ENCODE measurements at places on chromosomes 5 and 9. TPM values are rescaled to one million over a fixed set of nuclear protein-coding genes. Genes with fewer than 3 reads are reported as not detected.

The FOXD4L3 gene
- total RNA-seq, result not detected

The SLIT3 gene
- 13.2 TPM for total RNA-seq

The PCDHGC4 gene
- not detected for total RNA-seq

The CFAP157 gene
- total RNA-seq, result not detected

The TMEM252 gene
- not detected for total RNA-seq

The GADD45G gene
- 0.33 TPM for total RNA-seq

The SPATA9 gene
- total RNA-seq, result 0.09 TPM

The TPPP gene
- total RNA-seq, result 5.2 TPM

The RBM18 gene
- total RNA-seq, result 13.8 TPM

The ACER2 gene
- 2.6 TPM for total RNA-seq

The TMC1 gene
- 0.05 TPM for total RNA-seq

The N4BP3 gene
- 1.2 TPM for total RNA-seq

The MYMK gene
- not detected for total RNA-seq

The PLAC8L1 gene
- not detected for total RNA-seq

The TLR4 gene
- total RNA-seq, result 0.34 TPM

The KIF12 gene
- 2.0 TPM for total RNA-seq

The SLC25A2 gene
- total RNA-seq, result not detected

The IER5L gene
- 77.0 TPM for total RNA-seq

The WDR38 gene
- not detected for total RNA-seq

The C5orf58 gene
- not detected for total RNA-seq

The CFAP77 gene
- total RNA-seq, result 0.28 TPM

The LRRC19 gene
- not detected for total RNA-seq

The EDIL3 gene
- total RNA-seq, result 0.15 TPM

The AGTPBP1 gene
- 7.4 TPM for total RNA-seq

The TRIM14 gene
- total RNA-seq, result 12.9 TPM

The SHISAL2B gene
- not detected for total RNA-seq

The BHMT2 gene
- total RNA-seq, result not detected

The ASS1 gene
- total RNA-seq, result 16.7 TPM

The WDR31 gene
- 1.1 TPM for total RNA-seq

The SLC4A9 gene
- 0.01 TPM for total RNA-seq

The OGN gene
- total RNA-seq, result not detected

The EIF4E1B gene
- not detected for total RNA-seq

The CD180 gene
- not detected for total RNA-seq

The SLC25A51 gene
- 22.8 TPM for total RNA-seq

The SLC6A3 gene
- 0.07 TPM for total RNA-seq

The P4HA2 gene
- 35.8 TPM for total RNA-seq

The PCA3 gene
- not detected for total RNA-seq

The UNC13B gene
- 8.7 TPM for total RNA-seq

The TAS2R1 gene
- not detected for total RNA-seq

The RASEF gene
- 8.6 TPM for total RNA-seq

The CCDC152 gene
- total RNA-seq, result not detected

The FOXD4L4 gene
- total RNA-seq, result not detected

The FRRS1L gene
- 0.37 TPM for total RNA-seq

The TTLL11 gene
- 3.6 TPM for total RNA-seq

Measured in A549 treated with CpdA at 1 μM for 4 hours (cell line).